ENCODE measurements at places on chromosomes 11 and 22.

GRCh38 chr11:72013765-72014711 lies 15.3 kb downstream of the IL18BP start:
- no peak for DNase-seq

DNA sequence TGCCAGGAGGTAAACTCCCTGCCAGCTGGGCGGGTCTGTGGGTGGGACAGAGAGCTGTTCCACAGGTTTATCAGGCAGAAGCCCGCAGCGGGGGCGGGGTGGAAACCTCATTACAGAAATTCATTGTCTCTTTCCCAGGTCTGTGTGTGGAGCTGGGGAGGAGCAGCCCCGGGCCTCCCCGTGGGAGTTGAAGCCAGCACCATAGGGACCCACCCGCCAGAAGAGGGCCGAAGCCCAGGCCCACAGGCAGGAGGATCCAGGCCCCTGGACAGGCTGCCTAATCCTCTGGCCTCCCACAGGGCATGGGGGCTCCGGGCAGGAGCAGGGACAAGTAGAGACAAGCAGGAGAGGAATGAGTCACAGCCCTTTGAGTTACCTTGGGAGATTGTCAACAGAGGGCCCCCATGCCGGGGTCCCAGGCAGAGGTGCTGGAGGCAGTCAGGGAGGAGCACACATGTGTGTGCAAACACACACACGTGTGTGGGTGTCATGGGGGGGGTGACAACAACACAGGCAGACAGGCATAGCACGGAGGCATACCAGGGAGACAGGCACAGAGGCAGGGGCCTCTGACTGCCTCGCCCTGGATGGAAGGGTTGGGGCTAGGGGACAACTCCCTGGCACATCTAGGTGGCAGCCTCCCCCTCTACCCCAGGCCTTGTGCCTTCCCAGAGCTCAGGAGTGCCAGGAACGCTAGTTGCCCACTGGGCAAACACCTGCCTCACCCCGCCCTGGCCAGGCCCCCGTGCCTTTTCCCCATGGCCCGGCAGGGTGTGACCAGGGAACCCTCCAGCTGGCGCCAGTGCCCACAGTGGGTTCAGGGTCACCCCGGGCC lies 1.4 kb downstream of the CDC42BPG start:
- DNase-seq, result no peak

DNA sequence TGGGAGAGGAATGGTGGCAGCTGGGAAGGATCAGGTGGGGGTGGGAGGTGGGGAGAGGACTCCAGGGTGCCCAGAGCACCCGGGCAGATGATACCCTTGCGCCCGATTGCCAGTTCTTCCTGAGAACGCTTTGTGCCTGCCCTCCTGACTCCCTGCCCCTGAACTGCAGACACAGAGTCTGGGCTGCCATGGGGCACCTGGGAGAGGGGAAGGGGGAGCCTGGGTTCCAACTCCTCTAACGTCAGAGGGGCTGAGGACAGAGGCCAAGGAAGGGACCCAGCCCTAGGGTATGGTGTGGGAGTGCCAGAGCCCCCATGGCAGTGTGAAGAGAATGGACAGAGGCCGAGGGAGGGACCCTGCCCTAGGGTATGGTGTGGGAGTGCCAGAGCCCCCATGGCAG lies 920 bp upstream of the KCNK7 start:
- no peak for DNase-seq

- no peak for DNase-seq
Observed at GRCh38 chr11:19071255-19071654, 10.7 kb upstream of the MRGPRX2 start.

DNA sequence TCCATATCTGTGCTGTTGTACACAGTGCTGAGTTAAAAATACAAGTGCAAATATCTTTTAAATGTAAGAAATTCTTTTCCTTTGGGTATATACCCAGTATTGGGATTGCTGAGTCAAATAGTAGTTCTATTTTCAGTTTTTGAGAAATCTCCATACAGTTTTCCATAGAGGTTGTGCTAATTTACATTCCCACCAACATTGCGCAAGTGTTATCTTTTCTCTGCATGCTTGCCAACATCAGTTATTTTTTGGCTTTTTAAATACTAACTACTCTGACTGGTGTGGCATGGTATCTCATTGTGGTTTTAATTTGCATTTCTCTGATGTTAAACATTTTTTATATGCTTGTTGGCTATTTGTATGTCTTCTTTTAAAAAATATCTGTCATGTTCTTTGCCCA lies 6.5 kb downstream of the OR52E8 start:
- no peak for DNase-seq

- no peak for DNase-seq
Observed at GRCh38 chr11:36228689-36229088, 60.5 kb downstream of the COMMD9 start.

GRCh38 chr11:69771466-69771865 lies 3.7 kb downstream of the FGF4 start:
- DNase-seq, result no peak

GRCh38 chr11:44519989-44520737 lies 45.3 kb upstream of the CD82 start:
- DNase-seq, result no peak

- DNase-seq, result no peak
Observed at GRCh38 chr11:95605271-95605940, 184.2 kb downstream of the FAM76B start.

- DNase-seq, result no peak
Observed at GRCh38 chr11:113505541-113506375, 30.6 kb upstream of the DRD2 start.

DNA sequence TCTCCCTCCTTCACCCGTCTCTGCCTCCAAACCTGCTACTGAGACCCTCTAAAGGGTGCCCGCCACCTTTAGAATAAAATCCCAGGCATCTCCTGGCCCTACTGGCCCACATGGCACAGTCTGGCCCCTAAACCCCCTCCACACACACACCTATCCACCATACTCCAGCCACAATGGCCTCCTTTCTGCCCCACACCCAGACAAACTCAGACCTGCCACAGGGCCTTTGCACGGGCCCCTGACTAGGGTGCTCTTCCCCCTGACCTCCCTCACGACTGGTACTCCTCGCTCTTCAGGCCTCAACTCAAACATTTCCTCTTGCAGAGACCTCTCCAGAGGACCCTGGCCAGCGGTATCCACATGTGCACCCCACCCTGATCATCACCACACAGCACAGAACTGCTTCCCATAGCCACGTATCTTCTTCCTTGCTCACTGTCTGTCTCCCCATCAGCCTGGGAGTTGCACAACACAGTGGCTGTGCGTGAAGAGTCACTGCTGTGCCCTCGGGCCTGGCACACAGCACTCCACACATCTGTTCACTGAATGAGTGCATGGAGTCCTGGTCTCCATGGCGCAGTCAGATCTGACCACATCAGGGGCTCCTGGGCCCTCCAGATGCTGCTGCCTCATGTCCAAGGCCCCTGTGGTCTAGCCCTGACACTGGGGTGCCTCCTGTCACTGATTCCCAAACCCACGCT lies 66.2 kb upstream of the TCF20 start:
- DNase-seq, result no peak

DNA sequence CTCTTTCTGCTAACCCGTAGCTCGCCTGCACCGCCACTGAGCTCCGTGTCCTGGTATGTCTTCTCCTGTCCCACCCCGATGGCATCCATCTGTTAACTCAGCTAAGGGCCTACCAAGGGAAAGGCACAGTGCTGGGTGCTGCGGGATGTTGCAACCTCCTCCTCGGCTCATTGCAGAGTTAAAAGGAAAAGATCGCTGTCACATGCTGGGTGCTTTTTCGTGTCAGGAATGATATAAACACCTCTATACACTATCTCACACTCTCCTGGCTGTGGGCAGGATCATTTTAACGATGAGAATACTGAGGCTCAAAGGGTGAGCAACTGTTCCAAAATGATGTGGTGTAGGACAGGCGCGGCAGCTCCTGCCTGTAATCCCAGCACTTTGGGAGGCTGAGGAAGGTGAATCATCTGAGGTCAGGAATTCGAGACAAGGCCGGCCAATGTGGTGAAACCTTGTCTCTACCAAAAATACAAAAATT lies 10.1 kb downstream of the TXN2 start:
- no peak for DNase-seq

GRCh38 chr11:103863497-103863896 lies 172.9 kb upstream of the DDI1 start:
- DNase-seq, result no peak

DNA sequence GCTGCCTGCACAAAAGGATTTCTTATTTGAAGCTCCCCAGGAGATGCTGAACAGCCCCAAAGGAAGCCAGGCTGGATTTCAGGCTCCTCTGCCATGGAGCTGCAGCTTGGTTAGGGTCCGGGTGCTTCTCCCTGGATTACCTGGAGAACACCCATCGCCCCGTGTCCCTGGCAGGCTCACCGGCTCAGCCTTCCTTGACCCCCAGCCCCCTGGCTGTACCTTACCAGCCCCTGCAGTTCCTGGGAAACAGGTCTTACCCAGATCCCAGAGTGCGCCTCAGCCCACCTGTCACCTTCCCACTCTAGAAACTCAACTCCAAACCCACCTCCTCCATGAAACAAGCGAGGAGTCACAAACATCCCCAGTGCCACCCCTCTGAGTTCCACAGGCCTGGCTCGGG lies 45.3 kb upstream of the CD5 start:
- no peak for DNase-seq

GRCh38 chr11:34791780-34792542 lies 124.2 kb downstream of the APIP start:
- no peak for DNase-seq

- DNase-seq, result no peak
Observed at GRCh38 chr11:66559142-66559865, 9.1 kb downstream of the CTSF start.

DNA sequence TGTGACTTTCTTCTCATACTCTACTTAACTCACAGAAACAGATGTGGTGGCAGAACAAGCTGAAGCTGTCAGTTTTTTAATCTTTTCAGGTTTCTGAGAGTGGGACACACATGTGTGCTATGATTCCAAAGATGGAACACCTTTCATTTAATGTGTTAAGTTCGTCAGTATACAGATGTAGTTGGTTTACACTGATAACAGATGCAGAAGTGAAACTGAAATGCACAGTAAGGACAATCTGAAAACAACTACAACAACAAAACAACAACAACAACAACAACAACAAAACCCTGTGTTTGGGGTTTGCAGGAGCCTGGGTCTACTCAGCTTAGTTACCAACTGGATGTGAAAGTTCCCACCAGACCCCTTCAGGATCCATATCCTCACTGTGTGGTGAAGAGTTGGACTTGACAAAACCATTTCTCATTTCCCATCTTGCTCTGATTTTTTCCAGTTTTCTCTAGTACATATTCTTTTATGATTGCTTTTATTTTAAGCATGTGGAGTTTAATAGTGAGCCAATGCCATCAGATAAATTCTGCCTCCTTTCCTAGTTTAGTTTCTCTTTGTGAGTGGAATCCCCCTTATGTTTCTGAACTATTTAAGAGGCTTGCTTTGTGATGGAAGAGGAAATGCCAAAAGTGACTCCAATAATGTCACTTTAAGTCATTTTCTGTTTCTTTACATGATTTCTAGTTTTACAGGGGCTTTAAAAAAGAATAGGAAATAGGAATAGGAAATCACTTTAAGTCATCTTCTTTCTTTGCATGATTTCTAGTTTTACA lies 47.8 kb downstream of the ARHGAP42 start:
- no peak for DNase-seq

DNA sequence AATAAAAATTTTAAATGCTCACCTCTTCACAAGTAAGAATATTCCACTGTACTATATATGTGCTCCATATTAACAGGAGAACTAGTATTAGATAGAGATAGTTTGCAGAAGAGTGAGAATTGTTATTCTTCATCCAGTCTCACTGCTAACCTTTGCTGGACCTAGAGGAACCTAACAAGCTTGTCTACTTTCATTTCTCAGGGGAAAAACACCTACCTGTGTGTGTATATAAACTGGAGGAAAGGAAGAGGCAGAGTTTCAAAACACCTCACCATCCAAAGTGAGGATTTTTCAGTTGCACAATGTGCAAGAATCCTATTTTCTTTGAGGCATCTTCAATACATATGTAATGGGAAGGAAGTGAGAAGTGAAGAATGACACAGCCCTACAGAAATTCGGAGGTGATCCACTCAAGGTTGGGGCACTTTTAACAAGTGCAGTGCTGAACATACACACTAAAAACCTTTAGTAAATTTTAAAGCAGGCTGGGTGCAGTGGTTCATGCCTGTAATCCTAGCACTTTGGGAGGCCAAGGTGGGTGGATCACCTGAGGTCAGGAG lies 52.4 kb downstream of the SYTL2 start:
- no peak for DNase-seq

GRCh38 chr11:112878033-112878601 lies 83.1 kb upstream of the NCAM1 start:
- no peak for DNase-seq
